ENCODE measurements at places on chromosomes 3 and 15.

DNA sequence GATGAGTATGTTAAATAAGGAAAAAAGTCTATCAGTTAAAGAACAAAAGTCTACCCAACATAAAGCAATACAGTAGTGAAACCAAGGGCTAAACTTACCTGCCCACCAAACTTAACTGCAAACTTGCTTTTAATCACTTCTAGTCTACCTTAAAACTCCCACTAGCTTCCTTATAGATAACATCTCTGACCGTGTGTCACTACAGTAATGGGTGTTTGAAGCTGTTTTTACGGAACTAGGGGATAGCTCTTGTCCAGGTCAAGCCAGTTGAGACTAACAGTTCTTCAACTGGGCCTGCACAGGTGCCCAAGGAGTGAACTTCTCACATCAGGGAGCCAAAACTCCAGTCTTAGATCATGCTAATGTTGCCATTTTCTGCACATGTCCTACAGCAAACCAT lies 132.3 kb downstream of the ZNF385D start:
- no peak for DNase-seq

DNA sequence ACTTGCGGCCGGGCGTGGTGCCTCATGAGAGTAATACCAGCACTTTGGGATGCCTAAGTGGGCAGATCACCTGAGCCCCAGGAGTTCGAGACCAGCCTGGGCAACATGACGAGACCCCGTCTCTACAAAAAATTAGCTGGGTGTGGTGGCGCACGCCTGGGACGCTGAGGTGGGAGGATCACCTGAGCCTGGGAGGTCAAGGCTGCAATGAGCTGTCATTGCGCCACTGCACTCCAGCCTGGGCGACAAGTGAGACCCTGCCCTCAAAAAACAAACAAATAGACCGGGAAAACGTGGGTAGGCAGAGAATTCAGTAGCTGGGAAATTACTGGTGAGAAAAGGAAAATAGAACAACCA lies 667 bp downstream of the UMPS start:
- no peak for DNase-seq

GRCh38 chr3:12831301-12831866 lies 10.0 kb downstream of the RPL32 start:
- no peak for DNase-seq

GRCh38 chr3:112089956-112090886 lies 4.0 kb downstream of the C3orf52 start:
- no peak for DNase-seq

DNA sequence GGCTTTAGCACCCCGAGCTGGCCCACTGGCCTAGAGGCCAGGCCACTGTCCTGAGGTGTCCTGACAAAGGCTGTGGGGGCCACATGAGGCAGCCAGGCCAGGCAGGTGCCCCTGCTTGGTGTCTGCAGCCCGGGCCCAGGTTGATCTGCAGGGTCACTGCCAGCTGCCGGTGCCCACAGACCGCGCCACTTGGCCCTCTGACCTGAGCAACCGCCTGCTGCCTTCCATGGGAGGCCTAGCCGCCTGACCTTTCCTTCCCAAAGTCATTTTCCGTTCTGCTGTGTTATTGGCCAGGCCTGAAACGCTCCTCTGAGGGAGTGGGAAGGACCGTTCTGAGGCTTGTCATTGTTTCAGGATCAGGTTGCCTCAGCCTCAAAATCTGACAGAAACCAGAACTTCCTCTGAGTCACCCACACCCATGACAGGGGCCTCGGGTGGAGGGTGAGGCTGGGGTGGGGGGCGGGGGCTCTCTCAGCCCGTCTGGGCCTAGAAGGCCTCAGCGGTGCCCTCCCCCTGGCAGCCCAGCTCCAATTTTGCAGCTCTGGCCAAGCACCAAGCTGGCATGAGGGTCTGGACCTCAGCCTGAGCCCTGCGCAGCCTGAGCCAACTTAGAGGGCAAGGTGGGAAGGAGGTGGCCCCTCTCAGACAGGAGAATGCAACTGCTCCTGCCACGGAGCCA lies 140.7 kb upstream of the MEF2A start:
- DNase-seq, result no peak

Data from spinal cord (tissue), 10 donors.